ENCODE measurements at places on chromosomes 5 and 9. TPM values are rescaled to one million over a fixed set of nuclear protein-coding genes. Genes with fewer than 3 reads are reported as not detected.
A peak's percentile ranks its signal among the peaks of the same experiment; 100 is the strongest.

GRCh38 chr9:94644543-94644942 lies 5.2 kb upstream of the FBP1 start:
- DNase-seq, result no peak

- DNase-seq, result no peak
These were observed 2.8 kb downstream of the NPR3 start for GRCh38 chr5:32713770-32714381.

DNA sequence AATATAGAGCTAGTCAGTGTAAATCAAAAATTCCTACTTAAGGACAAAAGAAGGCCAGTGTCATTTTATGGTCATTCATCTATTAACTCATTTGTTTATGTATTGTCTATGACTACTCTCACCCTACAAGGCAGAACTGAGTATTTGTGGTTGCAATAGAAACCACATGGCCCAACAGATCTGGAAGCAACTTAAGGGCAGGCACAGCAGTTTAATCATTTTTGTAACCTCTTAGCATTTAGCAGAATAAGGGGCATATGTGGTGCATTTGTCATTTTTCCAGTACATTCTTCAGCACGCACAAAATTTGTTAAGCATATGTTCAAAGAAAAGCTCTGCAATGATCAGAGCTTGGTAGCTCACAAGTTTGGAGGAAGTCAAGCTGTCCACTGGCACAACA lies 1.1 kb downstream of the FKBP15 start:
- no peak for DNase-seq

DNA sequence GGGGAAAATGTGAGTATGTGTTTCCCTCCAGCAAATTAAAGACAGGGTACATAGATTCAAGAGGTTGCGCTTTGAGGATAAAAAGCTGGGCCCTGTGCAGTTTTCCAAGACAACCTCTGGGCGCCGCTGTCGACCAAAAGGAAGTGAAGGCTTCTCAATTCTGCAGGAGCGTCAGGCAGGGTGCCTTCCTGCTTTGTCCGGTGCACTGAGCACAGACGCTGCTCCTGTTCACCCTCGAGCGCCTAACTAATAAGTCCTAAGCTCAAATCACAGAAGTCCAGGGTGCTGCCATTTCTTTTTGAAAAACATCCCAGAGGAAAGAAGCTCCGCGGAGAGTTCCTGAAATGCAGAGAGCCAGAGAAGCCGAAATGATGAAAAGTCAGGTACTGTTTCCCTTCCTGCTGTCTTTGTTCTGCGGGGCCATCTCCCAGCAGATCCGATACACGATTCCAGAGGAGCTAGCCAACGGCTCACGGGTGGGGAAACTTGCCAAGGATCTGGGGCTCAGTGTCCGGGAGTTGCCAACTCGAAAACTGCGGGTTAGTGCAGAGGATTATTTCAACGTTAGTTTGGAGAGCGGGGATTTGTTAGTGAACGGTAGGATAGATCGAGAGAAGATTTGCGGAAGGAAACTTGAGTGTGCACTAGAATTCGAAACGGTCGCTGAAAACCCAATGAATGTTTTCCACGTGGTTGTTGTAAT lies at the start of gene PCDHGB1:
PCDHGB1 (plus strand) TSS at position 183 of the 703 bp plus-strand sequence; CDS start at position 345, 162 bp downstream.
- peak; percentile 75 for DNase-seq

DNA sequence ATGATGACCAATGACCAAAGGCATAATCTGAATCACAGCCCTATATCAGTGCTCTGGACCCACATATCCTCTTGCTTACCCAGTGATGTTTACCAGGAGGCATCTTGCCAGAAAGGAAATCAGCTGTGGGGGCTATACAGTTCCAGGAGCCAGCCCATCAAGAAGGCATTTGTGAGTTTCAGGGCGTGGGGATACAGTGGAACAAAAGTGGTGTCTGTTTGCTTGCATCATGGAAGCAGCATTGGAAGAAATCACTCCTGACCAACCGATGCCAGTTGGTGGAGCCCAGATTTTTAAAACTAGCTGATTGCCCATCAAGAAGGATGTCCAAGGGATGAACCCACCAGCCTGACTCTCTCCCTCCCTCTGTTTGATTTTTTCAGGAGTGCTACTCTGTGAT lies 106.5 kb upstream of the EGFLAM start:
- DNase-seq, result peak; percentile 71

- no peak for DNase-seq
These were observed 36.1 kb downstream of the GEMIN5 start for GRCh38 chr5:154901913-154902312.

DNA sequence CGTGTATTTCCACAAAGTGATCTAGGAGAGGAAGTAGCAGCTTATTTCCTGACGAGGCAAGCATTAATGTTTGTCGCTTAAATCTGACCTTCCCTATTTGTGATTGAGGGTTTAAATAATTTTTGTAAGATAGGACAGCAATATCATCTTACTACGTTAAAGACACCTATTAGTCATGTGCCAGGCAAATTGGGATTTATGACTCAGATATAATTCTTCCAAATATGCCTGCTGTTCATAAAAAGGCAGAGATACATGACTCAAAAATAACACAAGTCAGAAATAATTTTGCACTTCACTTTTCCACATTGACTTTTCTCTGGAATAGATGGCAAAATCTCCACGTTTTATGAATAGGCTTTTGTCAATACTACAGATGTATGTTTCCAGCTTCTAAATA lies 43.0 kb upstream of the CDH12 start:
- DNase-seq, result no peak

DNA sequence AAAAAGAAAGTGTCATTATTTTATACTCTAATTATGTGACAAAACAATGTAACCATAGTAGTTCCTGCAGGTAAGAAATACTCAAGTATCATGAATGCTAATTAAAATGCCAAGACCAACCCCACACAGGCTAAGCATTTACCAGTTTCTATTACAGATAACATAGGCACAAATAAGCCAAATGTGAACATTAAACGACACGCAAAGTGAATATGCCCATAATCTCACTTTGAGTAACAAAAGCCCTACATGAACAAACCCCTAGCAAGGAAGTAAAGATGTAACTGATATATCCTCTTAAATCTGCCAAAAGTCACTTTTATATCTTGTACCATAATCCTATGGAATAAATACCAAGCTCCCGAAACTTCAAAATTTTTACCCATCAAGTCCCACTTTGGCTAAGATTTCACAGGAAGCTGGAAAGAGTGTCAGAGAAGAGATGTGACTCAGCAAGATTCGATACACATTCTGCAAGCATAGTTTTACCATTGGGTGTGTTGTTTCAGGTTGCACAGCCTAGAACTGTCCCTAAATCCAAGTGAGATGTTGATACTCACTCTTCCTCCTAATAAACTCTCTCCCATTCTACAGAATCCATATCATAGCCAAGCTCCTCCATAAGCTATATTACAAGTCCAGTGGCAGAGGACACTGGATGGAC lies 28.8 kb downstream of the TRPM6 start:
- no peak for DNase-seq

DNA sequence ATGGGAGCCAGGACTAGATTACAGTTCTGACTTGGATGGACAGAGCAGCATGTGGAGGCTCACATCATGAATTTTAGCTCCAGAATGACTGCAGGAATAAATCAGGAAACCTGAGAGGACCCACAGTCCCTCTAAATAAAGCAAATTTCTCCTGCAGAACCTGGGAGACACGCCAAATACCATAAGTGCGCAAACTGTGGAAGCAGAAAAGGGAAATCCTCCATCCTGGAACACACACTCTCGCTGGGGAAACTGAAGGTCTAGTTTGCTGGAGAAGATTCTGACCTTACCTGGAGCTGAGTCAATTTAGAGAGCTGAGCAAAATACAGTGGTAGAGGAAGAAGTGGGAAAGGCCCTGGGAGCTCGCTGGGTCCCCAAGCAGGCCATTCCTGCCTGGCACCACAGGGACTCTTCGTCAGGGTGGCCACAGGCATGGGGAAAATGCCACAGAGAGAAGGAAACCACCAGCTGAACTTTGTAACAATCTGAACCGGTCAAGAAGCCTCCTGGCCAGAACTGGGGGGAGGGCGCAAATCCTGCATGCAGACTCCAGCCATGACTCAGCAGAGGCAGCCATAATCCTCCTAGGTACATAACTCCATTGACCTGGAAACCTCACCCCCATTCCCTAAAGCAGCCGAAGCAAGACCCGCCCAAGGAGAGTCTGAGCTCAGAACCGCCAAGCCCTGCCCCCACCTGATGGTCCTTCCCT lies 390.9 kb downstream of the LRRC70 start:
- DNase-seq, result no peak

- DNase-seq, result no peak
These were observed 29.8 kb downstream of the TERT start for GRCh38 chr5:1265026-1265425.

PDLIM4 gene
- 1.8 TPM for total RNA-seq

DNA sequence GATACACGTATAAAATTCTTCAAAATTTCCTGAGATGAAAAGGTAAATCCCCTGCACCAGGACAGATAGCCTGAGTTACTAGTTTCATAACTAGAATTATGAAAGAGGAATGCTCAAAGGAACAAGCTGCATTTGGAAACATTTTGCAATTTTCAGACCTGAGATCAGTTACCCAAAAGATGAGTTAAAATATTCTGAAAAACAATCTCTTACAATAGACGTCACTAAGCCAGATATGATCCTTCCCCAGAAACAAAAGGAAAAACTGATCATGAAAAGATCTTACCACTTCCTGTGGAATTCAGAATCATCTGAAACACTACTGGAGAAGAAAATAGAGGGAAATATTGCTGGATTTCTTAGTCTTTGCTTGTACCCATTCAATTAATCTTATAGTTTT lies 204.7 kb downstream of the ARRDC3 start:
- DNase-seq, result no peak

GRCh38 chr5:119368238-119368630 lies 12.4 kb downstream of the TNFAIP8 start:
- DNase-seq, result no peak

DNA sequence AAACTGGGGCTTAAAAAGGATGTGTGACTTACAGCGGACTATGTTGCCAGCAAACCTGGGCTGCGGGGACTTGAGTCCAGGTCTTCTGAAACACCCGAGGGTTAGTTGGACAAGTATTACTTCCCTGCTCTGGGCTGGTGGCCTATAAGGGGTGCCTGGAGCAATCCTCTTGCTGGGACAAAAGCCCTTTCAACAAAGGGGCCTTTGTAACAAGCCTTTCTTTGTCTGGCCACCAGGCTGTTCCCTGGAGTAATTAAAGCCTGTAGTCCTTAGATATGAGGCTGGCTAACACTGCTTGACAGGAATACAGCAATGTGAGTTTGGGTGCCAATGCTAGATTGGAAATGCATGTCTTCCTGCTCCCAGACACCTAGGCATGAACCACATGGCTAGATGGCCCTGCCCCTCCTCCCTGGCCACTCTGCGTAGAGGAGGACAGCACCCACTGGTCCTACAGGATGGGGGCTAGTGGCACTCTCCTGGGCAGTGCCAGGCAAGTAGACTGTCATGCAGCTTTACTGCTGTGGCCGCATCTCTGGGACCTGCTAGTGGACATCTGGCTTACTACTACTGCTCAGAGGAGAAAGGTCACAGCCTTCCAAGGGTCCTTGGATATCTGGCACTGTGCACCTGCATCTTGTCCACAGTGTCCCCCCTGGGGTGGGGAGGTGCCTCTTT lies 343.1 kb downstream of the ZSWIM6 start:
- peak; percentile 58 for DNase-seq

DNA sequence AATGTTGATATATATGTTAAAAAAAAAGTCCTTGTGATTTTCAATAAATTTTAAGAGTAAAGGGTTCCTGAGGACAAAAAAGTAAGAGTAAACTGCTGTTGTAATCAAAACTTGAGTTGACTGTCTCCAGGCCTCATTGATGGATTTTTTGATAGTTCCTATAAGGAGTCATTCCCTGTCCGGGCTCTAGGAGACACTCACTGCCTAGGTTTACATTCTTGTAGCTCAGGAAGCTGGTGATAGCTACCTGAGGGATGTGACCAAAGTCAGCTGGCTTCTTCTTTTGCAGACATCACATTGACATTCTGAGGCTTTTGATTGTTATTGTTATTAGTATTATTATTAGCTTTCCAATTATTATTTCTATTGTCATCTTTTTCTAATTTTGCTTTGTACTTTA lies 116.5 kb upstream of the FBXL7 start:
- DNase-seq, result peak; percentile 66

Measured in SK-MEL-5 (cell line).